ENCODE measurements at places on chromosomes 12 and 14.
A peak's percentile ranks its signal among the peaks of the same experiment; 100 is the strongest.

GRCh38 chr14:54908190-54908589 lies 5.6 kb upstream of the GCH1 start:
- DNase-seq: no peak

GRCh38 chr12:10158406-10158805 lies 13.5 kb downstream of the OLR1 start:
- DNase-seq: no peak

GRCh38 chr12:65170209-65170881 lies 962 bp downstream of the LEMD3 start:
- peak; percentile 70 for DNase-seq

- DNase-seq: peak; percentile 17
Measured at GRCh38 chr14:32738206-32738871, 200.3 kb upstream of the NPAS3 start.

DNA sequence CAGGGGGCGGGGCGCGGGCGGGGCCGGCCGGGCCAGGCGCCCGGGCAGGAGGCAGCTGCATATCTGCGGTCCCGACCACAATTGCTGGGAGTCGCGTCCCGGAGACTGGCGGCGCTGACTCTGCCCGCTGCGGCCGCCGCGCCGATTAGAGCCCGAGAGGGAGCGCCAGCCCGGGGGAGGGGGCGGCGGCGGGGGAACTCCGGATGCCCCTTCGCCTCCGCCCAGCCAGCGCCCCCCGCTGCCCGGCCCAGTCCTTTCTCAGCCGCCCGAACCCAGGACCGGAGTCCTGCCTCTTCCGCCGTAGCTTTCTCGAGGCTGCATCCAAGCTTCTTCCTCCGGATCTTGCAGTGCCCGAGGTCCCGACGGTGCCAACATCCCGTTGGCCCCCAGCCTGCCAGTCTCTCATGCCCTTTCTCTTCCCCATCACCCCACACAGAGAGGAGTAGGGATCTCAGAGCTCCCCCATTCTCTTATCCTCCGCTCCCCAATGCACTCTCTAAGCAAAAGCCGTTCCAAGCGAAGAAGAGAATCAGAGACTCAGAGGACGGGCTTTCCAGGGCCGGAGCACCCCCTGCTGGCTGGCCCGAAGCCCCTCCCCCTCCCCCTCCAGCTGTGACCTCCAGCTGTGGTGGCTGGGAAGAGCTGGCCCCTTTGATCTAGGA lies 8.8 kb upstream of the SP7 start:
- peak; percentile 85 for DNase-seq

- DNase-seq: no peak
Measured at GRCh38 chr12:34033628-34034296, 11.5 kb downstream of the ALG10 start.

GRCh38 chr14:68749487-68750475 lies 43.1 kb downstream of the ZFP36L1 start:
- no peak for DNase-seq

DNA sequence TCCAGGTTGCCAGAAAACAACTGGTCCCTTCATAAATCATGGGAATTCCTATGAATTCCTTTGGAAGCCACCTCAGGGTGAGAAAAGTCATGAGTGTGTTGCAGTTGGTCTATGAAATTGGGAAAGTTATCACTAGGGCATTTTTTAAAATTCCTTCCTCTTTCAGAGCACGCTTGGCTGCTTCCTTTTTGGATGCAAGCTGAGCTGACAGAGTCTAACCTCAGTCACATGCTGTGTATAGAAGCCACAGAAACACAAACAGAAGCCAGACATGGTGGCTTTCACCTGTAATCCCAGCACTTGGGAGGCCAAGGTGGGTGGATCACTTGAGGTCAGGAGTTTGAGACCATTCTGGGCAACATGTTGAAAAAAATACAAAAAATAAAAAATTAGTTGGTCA lies 21.7 kb upstream of the HELB start:
- DNase-seq: no peak

DNA sequence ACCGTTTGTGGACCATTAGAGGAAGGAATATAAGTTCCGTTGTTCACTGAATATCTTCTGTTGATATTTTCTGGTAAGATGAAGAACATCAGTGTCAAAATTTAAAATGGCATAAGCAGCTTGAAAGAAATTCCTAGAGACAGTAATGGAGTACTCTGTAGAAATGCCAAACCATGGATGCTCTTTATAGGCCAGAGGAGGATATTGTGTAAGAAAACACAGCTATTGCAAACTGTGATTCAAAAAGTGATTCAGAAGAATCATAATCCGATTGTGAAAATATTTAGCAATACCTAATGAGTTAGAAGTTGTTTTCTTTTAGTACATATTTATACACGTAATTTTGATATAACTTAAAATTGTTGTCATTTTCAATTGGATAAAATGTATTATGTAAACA lies 102.8 kb downstream of the SLC16A7 start:
- DNase-seq: no peak

GRCh38 chr12:62912644-62913043 lies 22.3 kb downstream of the PPM1H start:
- DNase-seq: no peak

GRCh38 chr12:59077575-59078426 lies 157.5 kb upstream of the LRIG3 start:
- DNase-seq: no peak

DNA sequence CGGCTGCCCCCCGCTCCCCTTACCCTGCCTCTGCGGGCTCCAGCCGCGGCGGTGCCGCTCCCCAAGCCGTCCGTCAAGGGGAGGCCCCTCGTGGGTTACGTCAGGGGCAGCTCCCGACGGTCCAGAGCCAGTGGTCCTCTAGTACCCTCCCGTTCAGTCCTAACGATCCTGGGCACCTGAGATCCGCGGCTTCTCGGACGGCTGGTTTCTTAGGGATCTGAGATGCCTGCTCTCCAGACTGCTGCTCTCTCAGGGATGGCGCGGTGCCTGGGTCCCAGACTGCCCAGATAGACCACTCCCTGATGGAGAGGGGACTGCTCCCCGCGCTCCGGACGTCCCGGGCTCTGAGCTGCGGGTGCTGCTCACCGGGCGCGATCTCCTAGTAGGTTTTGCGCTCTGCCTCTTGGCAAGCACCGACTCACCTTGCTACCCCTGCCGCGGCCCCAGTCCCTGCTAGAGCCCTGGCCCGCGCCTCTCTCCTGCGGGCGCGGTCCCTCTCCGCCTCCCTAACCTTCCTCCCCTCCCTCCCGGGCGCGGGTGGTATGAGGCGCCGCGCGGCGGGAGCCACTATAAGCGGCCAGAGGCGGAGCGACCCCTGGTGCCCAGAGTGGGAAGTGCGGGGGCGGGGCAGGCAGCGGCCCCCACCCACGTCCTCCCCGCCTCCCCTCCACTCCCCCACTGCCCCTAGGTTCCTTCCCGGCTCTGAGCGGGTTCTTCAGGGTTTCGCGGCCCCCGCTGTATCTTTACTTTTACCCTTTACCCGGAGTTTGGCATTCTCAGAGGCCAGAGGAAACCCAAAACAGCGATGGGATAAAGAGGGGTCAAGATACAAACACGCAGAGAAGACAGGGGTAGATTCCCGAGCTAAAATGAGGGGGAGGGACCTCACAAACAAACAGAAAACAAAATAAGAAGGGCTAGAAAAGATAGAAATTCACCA lies at the start of gene C1QL4:
TSS of gene C1QL4 (minus strand) at position 544 of the 940 bp plus-strand sequence. CDS start 711 bp downstream, outside the sequence.
- DNase-seq: peak; percentile 90

DNA sequence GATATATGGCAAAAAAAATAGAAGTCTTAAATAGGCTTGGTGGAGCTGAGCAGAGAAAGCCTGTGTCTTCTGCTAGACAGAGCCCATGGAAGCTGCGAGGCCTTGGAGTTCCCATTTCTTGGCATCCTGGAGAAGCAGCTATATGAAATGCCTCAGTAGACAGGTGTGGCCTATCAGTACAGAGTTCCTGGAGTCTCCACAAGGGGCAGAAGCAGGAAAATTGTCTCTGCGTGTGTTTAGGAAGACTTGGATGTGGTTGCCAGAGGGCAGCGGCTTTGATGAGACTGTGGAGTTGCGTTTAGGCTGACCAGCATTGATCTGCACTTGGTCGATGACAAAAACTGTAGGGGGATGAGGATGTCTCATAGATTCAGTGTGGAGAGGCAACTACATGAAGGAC lies 334.5 kb upstream of the SEL1L start:
- DNase-seq: no peak

- DNase-seq: no peak
Measured at GRCh38 chr14:52596861-52597260, 44.2 kb downstream of the GPR137C start.

DNA sequence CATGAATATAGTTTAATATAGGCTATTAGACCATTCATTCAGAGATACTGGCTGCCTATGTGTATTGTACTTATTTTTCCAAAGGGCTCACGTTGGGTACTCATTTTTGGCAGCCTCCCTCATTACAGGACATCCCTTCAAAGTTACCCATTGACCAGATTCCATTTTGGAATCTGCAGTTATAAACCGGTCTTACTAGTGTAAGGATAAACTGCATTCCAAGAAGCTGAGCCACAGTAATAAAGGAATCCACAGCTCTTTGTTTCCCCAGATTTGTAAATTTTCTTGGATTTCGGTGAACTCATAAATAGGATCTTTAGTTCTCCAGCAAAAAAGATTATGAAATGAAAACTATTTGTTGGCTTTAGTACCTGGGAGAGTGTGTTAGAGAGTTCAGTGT lies 18.9 kb upstream of the CFL2 start:
- no peak for DNase-seq

- no peak for DNase-seq
Measured at GRCh38 chr12:3562484-3562883, 71.5 kb downstream of the PRMT8 start.

DNA sequence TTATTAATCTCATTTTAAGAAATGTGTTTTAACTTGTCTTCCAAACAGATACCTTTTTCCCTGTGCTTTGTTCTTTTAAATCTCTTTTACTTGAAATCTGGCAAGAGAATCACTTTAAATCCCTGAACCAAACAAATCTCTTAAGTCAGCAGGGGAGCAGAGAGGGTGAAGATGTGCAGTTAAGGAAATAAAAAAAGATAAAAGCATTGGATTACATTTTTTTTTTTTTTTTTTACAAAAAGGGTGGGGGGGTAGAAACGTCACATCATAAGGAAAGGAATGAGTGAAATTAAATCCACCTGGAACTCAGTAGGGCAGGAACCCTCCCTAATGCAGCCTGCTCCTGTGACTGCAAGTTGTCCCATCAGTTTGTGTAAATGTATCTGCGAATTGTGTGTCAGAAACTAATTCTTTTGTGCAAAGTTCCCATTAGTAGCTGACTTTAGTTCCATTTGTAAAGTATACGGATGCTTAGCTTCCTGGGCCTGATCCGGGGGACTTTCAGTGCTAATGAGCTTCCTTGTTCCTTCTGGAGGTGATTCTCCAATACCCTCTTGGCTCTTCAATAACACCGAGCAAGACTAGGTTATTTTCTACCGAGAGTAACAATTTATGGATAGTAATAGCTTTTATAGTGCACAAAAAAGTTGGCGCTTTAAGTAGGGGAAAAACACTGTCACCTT lies 1.5 kb downstream of the TTC6 start:
- DNase-seq: no peak

DNA sequence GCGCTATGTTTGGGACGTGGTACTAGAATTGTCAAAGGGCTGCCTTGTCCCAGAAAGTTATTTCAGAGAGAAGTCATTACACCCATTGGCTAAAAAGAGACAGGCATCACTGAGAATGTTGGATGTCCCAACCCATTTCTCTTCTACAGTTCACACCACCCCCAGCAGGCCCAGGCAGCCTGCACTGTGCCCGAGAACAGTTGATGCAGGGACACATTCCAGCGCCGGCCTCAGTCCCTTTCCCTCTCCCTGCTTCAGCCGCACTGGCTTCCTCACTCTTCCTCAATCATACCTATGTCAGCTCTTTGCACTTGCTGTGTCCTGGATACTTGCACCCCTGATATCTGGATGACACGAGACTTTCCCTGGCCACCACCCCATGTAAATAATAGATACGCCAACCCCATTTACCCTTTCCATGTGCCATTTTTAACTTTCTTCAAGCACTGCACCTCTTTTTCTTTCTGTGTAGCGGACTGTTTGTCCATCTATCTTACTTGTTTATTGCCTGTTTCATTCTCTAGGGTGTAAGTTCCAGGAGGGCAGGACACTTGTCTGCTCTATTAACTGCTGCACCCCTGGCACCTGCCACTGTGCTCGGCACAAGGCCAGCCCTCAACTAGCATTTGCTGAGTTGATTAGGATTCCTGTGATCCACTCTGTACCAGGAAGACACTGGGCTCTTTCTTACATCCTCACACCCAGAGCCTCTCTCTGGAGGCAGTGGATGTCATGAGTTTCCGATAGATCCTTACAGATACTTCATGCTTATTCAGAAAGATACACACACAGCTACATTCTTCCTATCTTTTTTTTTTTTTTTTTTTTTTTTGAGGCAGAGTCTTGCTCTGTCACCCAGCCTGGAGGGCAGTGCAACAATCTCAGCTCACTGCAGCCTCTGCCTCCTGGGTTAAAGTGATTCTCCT lies 76.6 kb upstream of the CEP83 start:
- peak; percentile 56 for DNase-seq

DNA sequence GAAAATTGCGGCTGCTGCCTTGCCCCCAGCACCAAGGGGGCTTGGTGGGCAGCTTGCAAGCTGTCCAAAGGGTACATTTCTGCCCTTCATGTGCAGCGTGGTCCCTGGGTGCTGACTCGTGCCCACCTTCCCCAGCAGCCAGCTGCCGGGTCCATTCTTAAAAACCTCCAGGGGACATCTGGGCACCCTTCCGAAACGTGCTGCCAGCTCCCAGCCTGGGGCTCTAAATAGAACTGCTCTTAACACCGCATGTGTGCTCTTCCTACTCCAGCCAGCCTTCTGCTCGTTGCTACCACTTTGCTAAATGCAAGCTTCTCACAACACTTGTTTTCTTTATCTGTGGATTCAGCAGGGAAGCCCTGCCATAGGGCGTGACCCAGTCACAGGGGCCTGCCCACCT lies 66.0 kb downstream of the RIMBP2 start:
- no peak for DNase-seq

- DNase-seq: no peak
Measured at GRCh38 chr12:108642269-108642870, 8.7 kb upstream of the SELPLG start.

- no peak for DNase-seq
Measured at GRCh38 chr12:50822082-50822481, 20.6 kb upstream of the TMPRSS12 start.

DNA sequence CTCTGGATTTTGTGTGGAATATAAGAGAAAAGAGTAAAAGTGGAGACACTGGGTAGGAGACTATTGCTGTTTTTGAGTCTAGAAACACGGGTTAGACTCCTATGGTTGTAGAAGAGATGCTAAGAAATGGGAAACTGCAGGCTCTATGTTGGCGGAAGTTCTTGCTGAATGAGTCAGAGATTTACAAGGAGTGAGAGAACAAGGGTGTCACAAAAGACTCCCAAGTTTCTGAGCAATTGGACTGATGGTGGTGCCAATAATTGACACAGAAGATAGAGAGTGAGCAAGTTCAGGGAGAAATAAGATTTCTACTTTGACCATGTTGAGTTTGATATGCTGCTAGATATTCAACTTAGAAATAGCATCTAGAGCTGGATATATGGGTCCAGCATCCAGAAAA lies 2.6 kb upstream of the PRKD1 start:
- DNase-seq: no peak

- DNase-seq: no peak
Measured at GRCh38 chr14:52303236-52303635, 10.9 kb upstream of the PTGER2 start.

All from left ventricle myocardium superior (tissue), 1 donor.